Aorta (tissue), 5 donors: ENCODE measurements at places on chromosomes 7 and 10.

GRCh38 chr7:64628721-64629120, 37.2 kb upstream of the ZNF107 start:
- H3K4me3 ChIP-seq: no peak overlapping the region
- DNase-seq: no peak
- no peaks in the 10 kb centered on the region for H3K27me3 ChIP-seq
- no peak overlapping the region for H3K27ac ChIP-seq
- H3K4me1 ChIP-seq: no peaks in the 10 kb centered on the region

DNA sequence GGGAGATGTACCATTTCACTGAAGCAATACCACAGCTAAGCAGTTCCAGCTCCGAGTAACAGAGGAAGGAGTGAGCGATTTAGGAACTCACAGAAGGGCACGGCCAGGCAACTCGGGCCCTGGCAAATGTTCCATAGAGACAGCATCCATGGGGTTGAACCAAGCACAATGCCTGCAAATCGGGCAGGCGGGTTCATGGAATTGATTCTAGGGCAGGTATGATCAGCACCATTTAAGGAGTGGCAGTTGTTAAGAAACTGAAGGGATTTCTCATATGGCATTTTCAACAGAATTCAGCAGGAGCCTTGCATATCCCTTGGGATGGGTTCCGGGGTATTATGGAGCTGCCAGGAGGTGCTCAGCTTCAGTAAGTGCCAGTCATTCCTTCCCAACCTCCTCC, 66.4 kb downstream of the IKZF1 start:
- no peaks in the 10 kb centered on the region for H3K27me3 ChIP-seq
- no peaks in the 10 kb centered on the region for H3K36me3 ChIP-seq
- no peak overlapping the region for H3K4me3 ChIP-seq
- no peak overlapping the region for H3K27ac ChIP-seq

DNA sequence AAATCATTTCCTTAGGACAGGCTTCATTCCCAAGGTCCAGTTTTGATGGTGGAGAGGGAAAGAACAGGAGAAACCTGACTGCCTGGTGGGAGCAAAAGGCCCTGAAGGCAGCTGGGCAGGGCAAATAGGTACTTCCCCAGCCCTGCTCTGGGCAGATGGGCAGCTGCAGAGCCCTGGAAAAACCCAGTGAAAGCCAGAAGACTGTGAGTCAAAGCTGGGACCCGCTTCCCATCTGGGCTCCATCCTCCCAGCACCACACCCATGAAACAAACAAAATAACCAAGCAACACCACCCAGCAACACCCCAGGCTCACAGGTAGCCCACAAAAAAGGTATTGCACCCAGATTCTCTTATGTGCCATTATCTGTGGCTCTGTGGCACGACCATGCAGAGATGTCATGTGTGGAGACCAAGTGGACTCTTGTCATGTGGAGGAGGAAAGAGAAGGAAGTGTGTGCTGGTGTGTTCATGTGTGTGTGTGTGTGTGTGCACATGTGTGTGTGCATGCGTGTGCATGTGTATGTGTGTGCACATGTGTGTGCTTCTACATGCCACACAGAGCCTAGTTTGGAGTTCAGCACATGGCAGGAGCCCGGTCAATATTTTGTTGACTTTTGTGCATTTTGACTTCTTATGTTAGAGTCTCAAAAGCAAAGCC, 9.8 kb downstream of the CLRN3 start:
- H3K36me3 ChIP-seq: no peaks in the 10 kb centered on the region
- H3K4me1 ChIP-seq: no peaks in the 10 kb centered on the region
- H3K27ac ChIP-seq: no peak overlapping the region
- DNase-seq: no peak

DNA sequence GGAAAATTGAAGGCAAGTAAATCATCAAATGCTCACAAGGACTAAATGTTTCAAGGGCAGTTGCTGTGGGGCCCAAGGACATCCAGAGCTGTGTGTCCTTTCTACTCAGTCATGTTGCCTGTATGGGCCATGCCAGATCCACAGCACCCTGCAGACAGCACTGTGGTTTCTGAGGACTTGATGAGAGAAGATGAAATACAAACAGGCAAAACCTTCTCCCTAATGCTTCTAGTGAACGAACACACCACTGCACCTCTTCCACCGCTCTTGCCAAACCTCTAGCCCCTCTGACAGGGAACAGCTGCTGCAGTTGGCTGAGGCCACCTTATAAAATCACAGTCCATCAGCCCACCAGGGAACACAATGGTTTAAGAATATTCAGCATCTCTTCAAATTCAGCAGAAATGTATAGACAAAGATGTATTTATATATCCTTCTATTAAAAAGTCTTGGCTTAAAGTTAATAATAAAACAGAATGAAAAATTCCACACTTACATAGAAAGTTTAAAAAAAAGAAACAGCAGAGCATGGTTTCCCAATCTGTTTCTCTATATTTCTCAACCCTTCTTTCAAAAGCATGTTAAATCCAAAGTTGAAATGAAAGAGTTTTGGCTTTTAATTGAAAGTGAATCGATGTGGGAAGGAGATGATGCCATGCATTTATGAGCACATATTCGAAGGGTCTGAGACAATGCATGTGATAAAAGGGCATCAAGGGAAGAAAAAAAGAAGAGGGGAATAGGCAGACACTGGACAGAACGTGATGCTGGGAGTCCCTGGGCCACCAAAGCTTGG, 14.0 kb downstream of the CYP3A7 start:
- DNase-seq: no peak
- H3K36me3 ChIP-seq: no peaks in the 10 kb centered on the region
- no peak overlapping the region for H3K27ac ChIP-seq

DNA sequence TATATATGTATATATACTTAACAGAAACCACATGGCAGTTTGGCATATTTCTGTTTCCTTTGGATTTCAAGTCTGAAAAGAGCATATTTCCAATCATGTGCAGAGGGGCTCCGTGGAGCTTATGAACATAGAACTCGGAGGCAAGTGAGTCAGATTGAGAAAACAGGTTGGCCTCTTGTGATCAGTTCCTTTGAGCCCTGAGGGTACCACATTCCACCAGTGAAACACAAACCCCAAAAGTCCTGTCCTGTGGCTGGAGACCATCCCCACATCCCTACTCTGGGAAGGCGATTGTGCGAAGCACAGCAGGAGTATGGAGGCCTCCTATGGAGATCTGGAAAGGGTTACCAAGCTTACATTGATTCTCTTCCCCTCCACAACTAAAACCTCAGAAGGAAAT, 196.7 kb upstream of the TMEM72 start:
- H3K36me3 ChIP-seq: no peaks in the 10 kb centered on the region
- H3K4me3 ChIP-seq: no peak overlapping the region
- H3K27me3 ChIP-seq: no peaks in the 10 kb centered on the region
- no peak overlapping the region for H3K27ac ChIP-seq
